Stimulated activated naive CD8-positive, alpha-beta T cell treated with anti-CD3 and anti-CD28 coated beads, Interleukin-15, Interleukin-2, amounts not matched to agents 100 U/mL and 50 U/mL, for 24 hours (primary cell): ENCODE measurements at places on chromosomes 12 and 14.

DNA sequence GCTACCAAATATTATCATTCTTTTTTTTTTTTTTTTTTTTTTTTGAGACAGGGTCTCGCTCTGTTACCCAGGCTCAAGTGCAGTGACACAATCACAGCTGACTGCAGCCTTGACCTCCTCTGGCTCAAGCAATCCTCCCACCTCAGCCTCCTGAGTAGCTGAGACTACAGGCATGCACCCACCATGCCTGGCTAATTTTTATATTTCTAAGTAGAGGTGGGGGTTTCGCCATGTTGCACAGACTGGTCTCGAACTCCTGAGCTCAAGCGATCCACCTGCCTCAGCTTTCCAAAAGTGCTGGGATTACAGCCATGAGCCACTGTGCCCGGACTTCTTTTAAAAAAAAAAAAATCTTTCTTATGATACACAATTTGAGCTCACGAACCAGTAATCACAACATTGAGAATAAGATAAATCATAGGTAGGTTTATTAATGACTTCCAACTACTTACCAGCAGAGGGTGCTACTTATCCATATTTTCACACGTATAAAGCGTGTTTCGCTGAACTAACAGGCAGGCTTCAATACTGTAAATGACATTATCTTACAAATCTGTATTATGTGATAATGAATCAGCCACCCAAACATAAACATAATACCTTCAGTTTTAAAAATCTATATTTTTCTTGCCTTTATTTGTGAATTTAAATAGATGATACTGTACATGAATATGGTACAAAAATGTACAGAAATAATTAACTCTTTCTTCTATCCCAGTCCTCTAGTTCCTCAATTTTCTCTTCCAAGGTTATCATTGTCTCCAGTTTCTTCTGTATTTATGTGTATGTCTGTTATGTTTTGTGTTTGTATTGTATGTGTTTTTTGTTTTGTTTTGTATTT is 42.5 kb upstream of the BCAT1 start:
- no peak for DNase-seq

DNA sequence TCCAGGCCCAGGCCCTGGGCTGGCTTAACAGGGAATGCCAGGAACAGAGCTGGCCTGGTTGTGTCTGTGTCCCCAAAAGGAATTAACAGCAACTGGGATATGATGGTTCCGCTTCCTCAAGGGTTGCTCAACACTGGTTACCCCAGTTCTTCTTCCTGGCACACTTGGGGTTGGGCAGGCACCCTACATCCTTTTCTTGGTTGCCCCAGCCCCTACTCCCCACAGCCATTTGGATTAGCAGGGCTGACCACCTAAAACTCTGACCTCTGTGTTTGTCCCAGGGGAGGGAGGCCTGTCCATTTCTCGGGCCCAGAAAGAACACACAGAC is 30.8 kb downstream of the NCKAP5L start:
- DNase-seq, result no peak

GRCh38 chr12:109014984-109015765 is 5.7 kb downstream of the SVOP start:
- no peak for DNase-seq

DNA sequence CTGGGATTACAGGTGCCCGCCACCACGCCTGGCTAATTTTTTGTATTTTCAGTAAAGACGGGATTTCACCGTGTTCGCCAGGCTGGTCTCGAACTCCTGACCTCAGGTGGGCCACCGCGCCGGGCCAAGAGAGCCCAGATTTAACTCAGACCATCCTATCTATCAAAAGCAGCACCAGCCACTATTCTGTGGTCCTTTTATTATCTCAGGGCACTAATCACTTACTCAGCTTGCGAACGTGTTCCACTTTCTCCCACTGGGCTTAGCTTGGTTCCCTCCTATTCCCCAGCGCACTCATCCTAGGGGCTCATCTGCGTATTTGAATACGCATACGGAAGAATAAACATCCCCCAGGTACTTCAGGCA is 16.2 kb upstream of the AACS start:
- no peak for DNase-seq

- DNase-seq, result no peak
Measured at GRCh38 chr12:10741845-10742244, 18.7 kb upstream of the YBX3 start.

DNA sequence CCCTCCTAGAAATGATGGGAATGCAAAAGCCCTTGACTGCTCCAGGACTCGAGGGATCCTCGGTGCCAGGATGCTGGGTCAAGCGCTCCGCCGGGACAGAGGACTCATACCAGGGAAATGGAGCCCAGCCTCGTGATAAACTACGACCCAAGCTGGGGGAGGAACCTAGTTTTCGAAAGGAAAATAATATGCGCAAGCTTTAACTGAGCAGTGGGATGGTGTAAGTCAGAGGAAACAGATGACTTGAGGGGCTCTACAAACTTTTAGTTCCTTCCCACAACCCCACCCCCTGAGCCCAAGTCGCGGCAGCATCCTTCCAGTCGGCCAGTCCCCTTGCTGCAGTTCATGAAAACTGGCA is 654 bp upstream of the SUPT16H start:
- no peak for DNase-seq

GRCh38 chr14:50801706-50802105 is 29.3 kb downstream of the NIN start:
- no peak for DNase-seq

DNA sequence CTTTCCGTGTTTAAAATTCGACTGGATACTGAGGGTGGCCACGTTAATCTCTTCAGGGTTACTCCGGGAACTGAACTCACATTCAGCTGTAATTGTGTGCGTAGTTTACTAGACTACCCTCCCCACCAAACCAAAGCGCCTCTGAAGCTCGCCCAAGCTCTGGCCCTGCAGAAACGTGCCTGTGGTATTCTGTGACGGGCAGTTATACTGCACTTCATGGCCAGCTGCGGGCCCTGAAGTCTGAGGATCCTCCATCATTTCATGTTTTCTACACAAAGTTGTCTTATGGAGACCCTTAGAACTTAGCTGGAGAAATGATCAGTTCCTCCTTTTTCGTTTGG is 688 bp downstream of the ZNF26 start:
- DNase-seq, result no peak

DNA sequence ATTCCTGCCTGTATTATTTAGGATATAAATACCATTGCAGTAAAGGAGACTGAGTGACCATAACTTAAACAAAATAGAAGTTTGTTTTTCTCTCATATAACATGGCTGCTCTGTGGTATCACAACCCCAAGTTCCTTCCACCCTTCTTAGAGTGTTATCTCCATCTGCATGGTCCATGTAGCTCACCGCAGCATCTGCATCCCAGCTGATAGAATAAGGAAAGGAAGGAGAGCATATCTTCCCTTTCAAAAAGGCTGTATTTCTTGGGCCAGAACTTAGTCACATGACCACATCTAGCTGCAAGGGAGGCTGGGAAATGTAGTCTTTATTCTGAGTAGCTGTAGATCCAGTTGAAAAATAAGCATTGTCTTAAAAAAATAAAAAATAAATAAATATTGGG is 184.8 kb upstream of the NUDT4 start:
- no peak for DNase-seq

GRCh38 chr12:84874125-84874824 is 38.3 kb downstream of the SLC6A15 start:
- no peak for DNase-seq

DNA sequence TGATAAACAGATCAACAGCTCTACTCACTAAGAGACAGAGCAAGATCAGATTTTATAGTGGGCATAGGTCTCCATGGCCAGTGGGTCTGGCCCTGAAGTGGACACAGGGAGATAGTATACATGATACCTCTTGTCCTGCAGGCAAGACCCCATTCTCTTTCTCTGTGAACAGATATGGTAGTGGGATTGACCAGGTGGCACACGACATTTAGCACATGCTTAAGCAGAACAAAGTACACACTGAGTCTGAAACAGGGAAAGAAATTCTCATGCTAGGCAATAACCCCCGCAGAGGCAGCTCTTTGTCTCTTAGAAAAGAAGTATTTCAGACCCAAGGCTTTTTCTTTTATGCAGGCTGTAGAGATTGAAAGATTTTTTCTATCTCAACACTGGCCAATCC is 1331.2 kb downstream of the FSCB start:
- no peak for DNase-seq

GRCh38 chr14:80781972-80782367 is 159.6 kb downstream of the CEP128 start:
- DNase-seq, result no peak

GRCh38 chr14:38038986-38039385 is 168.7 kb upstream of the SSTR1 start:
- DNase-seq, result no peak

GRCh38 chr14:55339770-55340169 is 68.5 kb downstream of the FBXO34 start:
- peak; percentile 23 for DNase-seq

- DNase-seq, result no peak
Measured at GRCh38 chr14:57209561-57209960, 59.1 kb downstream of the EXOC5 start.

DNA sequence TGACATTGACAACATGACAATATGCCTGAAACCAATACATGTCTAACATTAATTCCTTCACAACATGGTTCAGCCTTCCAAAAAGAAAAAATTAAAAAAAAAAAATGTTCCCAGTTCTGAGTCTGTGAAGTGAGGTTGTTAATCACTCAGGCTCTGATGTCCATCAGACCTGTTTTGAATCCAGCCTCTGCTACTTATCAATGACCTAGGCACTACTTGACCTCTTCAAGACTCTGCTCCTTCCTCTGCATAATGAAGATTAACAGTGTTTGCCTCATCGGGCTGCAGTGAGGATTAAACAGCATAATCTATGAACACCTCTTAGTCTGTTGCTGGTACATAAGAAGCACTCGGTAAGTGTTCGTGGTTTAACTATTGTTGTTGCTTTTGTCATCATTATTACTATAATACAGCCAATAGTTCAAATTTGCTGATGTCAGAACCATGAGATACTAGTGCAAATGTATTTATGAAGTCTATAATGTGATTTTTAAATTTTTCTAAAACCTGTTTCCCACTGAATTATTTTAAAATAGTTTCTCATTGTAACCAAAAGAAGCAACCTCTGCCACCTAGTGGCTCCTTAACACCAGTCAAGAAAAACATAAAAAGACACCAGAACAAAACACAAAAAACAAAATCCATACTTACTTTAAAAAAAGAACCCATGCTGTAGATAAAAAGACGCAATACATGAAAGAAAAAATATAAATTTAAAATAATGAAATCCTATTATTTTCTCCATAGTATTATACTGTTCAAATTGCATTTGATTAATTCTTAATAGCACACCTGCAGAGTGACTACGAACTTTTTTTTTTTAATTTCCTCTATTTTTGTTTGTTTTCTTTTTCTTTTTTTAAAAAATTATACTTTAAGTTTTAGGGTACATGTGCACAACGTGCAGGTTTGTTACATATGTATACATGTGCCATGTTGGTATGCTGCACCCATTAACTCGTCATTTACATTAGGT is 20.3 kb upstream of the TMX1 start:
- DNase-seq, result no peak

GRCh38 chr14:81162941-81163340 is 57.8 kb downstream of the GTF2A1 start:
- no peak for DNase-seq

GRCh38 chr12:99455350-99456035 is 192.1 kb upstream of the GARIN6 start:
- DNase-seq, result no peak

GRCh38 chr12:92546259-92546634 is 156.5 kb upstream of the PLEKHG7 start:
- no peak for DNase-seq

- no peak for DNase-seq
Measured at GRCh38 chr12:27498149-27498548, 25.9 kb upstream of the PPFIBP1 start.

- no peak for DNase-seq
Measured at GRCh38 chr14:22505697-22506377, 83.2 kb downstream of the DAD1 start.

GRCh38 chr14:50615552-50615951 is 52.6 kb downstream of the SAV1 start:
- DNase-seq, result no peak

- DNase-seq, result no peak
Measured at GRCh38 chr14:35386673-35387125, 17.9 kb downstream of the NFKBIA start.

GRCh38 chr12:75632442-75632841 is 121.0 kb upstream of the KRR1 start:
- no peak for DNase-seq

DNA sequence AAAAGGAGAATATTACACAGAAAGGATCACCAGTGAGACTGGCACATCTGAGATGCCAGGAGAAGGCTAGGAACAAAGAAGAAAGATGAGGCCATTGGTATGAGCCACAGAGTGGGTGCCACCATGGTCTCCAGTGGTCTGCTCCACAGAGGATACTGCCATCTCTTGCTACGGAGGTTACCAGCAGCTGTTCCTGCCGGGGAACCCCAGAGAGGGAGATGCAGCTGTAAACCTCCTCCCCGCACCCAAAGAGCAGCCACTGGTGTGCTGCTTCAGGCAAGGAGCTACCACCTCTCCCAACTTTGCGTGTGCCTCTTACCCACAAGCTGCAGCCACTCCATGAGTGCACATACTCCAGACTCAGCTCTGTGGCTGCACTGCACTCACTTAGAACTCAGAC is 201.5 kb upstream of the RTL1 start:
- no peak for DNase-seq

- no peak for DNase-seq
Measured at GRCh38 chr12:129987841-129988240, 84.0 kb upstream of the TMEM132D start.

- no peak for DNase-seq
Measured at GRCh38 chr14:56715938-56716337, 94.3 kb downstream of the OTX2 start.

- peak; percentile 62 for DNase-seq
Measured at GRCh38 chr14:70886421-70887206, 20.6 kb upstream of the PCNX1 start.

DNA sequence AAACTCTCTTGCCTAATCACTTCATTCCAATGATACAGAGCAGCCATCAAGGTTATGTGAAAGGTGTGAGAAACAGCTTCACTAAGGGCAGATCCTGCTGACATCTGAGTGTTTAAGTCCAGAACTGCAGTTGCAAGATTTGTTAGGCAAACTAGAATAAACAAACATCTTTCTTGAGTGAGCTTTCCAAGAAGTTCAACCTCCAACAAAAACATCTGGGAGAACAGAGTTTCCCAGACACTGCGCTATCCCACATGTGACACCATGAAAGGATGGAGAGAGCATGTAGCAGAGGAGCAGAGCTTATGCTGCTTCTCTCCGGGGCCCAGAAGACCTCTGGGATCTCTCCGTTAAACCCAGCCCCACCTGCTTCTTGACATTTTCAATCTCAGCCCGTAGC is 5.6 kb downstream of the KRT76 start:
- no peak for DNase-seq

GRCh38 chr14:99537399-99537798 is 56.2 kb downstream of the CCNK start:
- no peak for DNase-seq

GRCh38 chr12:57008178-57008577 is 1.8 kb upstream of the ZBTB39 start:
- DNase-seq, result no peak

DNA sequence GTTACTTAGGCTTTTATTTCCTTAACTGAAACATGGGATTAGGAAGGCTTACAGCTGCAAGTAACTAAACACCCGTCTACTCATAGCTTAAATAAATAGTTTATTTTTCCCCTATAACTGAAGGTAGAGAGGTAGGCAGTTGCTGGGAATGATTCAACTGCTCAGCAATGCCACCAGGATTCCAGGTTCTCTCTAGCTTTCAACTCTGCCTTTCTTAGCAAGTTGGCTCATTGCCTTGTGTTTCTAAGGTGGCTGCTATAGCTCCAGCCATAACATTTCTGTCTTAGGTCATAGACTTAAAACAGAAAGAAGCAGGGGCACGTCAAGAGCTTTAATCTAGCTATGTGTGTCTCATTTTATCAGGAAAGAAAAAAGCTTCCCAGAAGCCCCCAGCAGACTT is 103.7 kb upstream of the MDM1 start:
- DNase-seq, result no peak
